ENCODE measurements at places on chromosomes 3 and 15. TPM values are rescaled to one million over a fixed set of nuclear protein-coding genes. Genes with fewer than 3 reads are reported as not detected.

Gene LRRC49
- total RNA-seq, result 12.5 TPM

Gene FOXB1
- not detected for total RNA-seq

Gene CPLX3
- not detected for total RNA-seq

Gene SLC51A
- not detected for total RNA-seq

Gene ISY1
- total RNA-seq, result 42.6 TPM

Gene SCAANT1
- total RNA-seq, result not detected

Gene KCNMB3
- total RNA-seq, result 3.2 TPM

Gene RAB6B
- total RNA-seq, result 7.8 TPM

Gene MED12L
- 1.4 TPM for total RNA-seq

Gene EPHA6
- total RNA-seq, result 0.51 TPM

Gene MESP2
- total RNA-seq, result not detected

Gene GOLGA8A
- 121 TPM for total RNA-seq

Gene VILL
- total RNA-seq, result 2.3 TPM

Gene RPP25
- total RNA-seq, result 19.8 TPM

DNA sequence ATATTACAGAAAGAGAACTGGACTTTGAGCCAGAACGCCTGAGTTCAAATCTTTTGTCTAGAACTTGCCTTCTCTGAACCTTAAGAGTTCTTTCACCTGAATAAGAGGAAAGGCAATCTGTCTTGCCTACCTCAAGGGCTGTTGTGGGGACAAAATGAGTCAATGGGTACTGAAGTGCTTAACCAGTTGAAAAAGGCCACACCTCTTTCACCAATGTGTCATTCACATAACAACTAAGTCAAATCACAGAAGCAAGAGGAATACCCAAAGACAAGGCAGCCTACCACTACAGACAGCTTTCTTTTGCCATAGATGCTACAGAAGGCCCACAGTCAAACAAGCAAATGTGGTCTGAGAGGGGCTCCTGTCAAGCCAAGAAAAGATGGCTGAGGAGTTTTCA, 39.7 kb downstream of the NBEAL2 start:
- no peak for DNase-seq

GRCh38 chr15:90151989-90152645, 49.0 kb upstream of the SEMA4B start:
- DNase-seq, result no peak

GRCh38 chr3:140420621-140421357, 257.1 kb upstream of the TRIM42 start:
- DNase-seq, result no peak

GRCh38 chr3:142618917-142619461, 22.8 kb downstream of the PLS1 start:
- no peak for DNase-seq

DNA sequence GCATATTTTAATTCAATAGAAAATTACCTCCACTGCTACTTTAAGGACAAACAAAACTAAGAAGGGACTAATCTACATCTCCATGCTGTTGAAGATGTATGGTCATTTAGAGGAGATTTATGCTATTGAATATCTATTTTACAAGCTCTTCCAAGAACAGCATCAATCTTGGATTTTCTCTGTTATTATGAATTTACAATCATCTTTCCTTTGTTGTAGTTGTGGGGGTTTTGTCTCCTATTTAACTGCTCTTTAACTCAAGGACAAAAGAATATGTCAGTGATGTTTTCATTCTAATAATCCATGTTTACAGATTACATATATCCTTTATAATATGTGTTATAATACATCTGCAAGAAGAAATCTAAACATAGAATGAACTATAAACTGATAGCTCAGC, 907.8 kb downstream of the ROBO2 start:
- no peak for DNase-seq

- peak; percentile 87 for DNase-seq
These were observed at the start of gene SLC35G2 for GRCh38 chr3:136818769-136819391. TSS of gene SLC35G2 (plus strand) at chr3:136819126. CDS start at chr3:136854461, 35,335 bp downstream.

DNA sequence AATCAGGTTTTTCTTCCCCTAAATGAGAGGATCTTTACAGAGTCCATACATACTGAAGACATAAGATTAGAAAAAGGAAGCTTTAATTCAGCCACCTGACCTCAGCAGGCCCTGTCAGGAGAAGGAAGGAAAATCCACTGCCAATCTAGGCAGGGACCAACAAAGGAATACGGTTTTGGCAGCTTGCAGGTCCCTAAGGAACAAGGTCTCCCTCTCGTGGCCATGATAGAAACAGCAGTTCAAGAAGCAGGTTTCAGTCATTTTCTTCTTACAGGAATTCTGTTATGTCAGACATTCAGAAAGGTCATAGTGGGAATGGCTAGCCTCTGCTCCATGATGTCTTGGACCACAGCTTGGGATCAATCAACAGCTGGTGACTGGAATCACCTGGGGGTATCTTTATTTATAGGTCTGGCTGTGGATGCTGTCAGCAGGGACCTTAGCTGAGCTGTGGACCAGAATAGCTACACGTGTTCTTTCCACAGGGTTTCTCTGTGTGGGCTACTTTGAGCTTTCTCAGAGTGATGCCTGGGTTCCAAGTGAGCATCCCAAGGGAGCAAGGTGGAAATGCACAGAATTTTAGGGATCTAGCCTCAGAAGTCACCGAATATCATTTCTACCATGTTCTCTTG, 9.4 kb upstream of the CMSS1 start:
- DNase-seq, result no peak

- DNase-seq, result peak; percentile 83
These were observed 10.8 kb downstream of the CDAN1 start for GRCh38 chr15:42726114-42726513.

DNA sequence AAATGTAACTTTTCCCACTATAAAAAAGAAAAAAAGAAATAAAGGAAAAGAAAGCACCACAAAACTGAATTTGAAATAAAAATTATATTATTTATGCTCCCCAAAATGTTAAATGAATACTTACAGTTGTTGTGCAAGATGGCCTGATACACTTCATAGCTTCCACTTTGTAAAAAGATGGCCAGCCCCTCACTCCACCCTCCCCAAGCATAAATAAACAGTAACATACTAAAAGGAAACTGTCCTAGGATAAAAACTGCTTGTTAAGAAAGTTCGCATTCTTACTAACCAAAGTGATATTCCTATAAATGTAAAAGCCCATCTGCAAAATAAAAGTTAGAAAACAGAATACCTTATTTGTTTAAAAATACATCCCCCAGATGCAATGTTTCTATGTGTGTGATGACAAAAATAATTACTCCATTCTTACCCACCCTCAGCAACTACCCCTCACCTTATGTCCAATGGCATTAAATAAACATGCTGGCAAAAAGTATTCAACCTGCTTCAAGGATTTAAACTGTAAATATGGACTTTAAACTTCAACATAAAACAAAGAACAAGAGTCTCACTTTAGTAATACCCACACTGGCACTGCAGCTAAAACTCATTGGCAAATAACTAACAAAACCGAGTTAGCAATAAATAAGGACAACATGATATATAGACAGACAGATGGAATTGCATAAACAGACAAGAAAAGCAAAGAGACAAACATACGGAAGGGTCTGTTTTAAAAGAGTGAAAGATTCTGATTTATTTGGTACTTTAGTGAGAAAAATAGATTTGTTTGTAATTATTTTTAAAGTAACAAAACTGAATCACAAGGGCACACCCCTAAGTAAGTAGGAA, 47.7 kb downstream of the ZBTB20 start:
- no peak for DNase-seq

DNA sequence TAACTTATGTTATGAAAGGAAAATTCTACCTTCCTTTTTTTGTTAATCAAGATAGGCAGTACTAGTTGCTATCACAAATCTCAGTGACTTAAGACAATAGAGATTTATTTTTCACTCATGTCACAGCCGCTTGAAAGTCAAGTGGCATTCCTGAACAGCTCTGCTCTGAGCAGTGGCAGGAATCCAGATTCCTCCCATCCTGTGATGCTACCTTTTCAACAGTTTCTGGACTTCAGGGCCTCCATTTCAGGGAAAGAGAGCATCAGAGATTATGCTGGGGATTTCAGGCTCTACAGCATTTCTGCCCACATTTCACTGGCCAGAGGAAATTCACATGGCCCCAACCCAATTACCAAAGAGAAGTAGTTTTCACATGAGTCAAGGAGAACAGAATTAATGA, 83.4 kb downstream of the IL1RAP start:
- no peak for DNase-seq

DNA sequence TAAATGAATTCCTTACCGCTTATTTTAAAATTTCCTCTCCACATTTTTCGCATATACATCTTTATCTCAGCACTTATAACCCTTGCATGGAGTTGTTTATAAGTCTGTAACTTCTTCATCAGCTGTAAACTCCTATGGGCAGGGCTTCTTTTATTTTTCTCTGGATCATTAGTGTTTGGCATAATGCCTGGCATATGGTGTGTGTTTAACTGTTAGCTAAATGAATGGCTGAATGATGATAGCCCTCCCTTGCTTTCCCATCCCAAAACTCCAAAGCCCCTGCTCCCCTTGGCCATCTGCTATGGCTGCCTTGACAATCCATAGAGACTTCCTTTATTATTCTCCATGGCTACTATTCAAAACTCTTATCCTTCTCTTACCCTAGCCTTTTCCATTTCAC, 48.1 kb upstream of the SEMA6D start:
- no peak for DNase-seq

- DNase-seq, result no peak
These were observed 4.8 kb upstream of the MORC1 start for GRCh38 chr3:109122690-109123089.

- DNase-seq, result no peak
These were observed 426.7 kb downstream of the SOX2 start for GRCh38 chr3:182138393-182138792.

DNA sequence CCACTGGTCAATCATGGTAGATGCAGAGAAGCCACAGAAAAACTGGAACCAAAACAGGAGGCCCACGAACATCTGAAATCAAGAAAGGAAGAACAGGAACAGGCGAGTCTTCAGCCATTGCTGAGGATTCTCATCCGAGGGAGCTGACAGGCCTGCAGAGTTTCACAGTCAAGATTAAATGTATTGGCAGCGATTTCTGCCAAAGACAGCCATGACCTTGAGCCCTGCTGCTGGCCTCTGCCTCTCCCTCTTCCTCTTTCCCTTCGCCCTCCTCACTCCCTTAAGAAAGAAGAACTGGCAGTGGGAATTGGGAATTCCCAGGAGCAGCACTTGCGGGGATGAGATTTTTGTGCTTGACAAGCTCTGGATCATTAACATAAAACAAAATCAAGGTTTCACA, 179.7 kb downstream of the ATP10A start:
- no peak for DNase-seq

GRCh38 chr3:6518709-6519345, 342.1 kb upstream of the GRM7 start:
- DNase-seq, result no peak

- DNase-seq, result no peak
These were observed 67.6 kb upstream of the ARHGEF3 start for GRCh38 chr3:56869157-56869889.

GRCh38 chr15:64149893-64150578, 1.5 kb upstream of the SNX22 start:
- no peak for DNase-seq

DNA sequence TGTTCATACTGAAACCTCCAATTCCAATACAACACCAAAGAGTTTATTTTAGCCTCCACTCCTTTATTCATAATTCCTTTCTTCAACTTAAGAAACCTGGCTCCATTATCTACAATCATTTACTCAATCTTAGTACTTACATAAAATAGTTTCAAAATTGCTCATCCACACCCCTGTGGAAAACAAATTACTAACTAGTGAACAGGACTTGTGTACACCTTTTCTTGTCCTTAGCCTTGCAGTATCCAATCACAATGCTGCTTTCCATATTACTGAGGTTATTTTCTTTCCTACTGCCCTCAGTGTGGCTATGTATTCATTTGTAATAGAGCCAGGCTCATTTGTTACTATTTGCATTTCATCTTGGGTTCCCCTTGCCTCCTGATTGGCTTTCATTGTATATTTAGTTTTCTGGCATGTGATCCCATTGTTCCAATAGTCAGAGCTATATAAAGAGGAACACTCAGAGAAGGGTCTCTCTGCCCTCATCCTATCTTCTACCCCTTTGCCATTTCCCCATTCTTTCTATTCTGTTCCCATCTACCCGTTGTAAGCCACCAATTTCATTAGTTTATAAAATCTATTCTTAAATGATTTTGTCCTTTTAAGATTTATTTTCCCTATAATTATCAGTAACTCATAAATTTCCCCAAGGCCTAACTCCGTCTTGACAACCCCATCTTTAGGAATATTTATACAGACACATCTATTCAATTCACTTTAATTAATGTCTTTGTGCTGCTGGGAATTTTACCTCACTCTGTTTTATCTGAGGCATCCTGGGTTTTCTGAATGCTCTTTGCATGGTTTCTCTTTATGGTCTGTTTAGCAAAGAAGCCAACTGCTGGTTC, 67.9 kb upstream of the RBP1 start:
- no peak for DNase-seq

All from osteocyte (in vitro differentiated cells).